Stimulated activated CD4-positive, alpha-beta T cell treated with anti-CD3 and anti-CD28 coated beads, Interleukin-2, amount 100 ng/mL, for 24 hours (primary cell): ENCODE measurements at places on chromosomes 12 and 14.

DNA sequence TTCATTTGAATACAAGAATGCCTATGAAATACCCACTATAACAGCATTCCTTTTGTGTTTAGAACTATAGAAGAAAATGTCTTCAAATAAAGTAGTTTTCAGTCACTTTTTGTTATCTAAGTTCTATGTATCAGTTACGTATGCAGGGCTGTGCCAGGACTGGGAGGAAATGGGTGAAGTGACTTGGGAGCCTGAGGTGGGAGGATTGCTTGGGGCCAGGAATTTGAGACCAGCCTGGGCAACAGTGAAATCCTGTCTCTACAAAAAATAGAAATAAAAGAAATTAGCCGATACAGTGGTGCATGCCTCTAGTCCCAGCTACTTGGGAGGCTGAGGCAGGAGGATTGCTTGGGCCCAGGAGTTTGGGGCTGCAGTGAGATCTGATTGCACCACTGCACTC, 22.9 kb upstream of the MANSC4 start:
- no peak for DNase-seq

- peak; percentile 5 for DNase-seq
Measured at GRCh38 chr12:18158774-18159557, 69.0 kb upstream of the RERGL start.

GRCh38 chr12:111155521-111155920, 213.4 kb downstream of the PHETA1 start:
- no peak for DNase-seq

DNA sequence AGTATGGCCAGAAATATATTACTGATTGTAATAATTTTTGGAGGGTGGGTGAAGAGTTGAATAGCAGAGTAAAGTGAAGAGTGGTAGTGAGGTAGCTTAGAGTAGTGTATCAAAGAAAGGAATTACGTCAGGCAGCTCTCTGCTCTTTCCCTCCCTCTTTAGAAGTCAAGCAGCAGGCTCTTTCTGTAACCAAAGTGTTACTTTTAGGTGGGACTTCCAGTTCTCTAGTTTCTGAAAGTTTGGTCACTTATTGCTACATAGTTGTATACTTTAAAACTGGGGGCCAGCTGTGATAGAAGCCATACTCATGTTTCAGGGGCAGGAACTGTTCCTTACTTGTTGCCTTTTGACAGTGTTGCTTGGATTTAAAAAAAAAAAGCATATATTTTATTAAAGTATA, 30.6 kb downstream of the ATF7IP start:
- no peak for DNase-seq

GRCh38 chr12:89880690-89881350, 172.2 kb upstream of the ATP2B1 start:
- peak; percentile 23 for DNase-seq

DNA sequence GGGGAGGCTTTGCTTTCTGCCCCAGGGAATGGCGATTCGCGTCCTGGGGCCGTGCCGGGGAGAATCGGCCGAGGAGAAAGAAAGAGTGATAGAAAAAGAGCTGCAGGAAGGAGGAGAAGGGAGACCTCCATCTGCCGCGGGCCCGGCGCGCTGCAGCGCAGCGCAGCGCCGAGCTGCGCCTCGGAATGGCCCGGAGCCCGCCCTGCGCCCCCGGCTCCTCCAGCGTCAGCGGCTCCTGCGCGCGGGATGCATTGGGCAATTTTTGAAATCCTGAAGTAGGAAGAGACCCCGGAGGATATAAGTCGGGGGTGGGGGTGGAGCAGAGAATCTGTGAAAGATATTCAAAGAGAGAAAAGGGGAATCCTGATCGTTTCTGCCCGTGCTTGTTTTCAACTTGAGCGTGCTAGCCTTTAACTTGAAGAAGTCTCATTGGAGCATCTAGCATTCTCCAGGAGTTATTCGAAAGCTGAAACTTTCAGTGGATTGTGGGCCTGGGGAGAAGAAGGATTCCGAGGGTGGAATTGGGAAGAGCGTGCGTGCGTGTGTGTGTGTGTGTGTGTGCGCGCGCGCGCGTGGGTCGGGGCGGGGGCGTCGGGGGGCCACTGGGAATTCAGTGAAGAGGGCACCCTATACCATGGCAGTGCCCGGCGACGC, 441 bp downstream of the PDE3A start:
- no peak for DNase-seq

DNA sequence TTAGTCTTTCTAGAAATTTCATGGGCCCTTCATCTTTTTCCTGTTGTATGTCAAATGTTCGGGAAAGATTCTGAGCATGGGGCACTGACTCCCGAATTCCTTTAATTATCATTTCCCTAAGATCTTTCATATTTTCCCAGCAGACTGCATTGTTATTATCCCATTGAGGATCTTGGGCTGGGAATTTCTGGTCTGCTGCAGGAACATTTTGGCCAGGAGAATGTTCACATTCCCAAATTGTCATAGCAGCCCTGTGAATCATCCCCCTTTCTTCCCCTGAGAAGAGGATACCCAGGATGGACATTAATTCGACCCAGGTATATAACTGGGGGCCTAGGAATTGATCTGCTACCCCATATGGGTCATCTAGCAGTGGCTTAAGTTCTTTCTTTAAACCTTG, 112.5 kb downstream of the RIN3 start:
- no peak for DNase-seq

- DNase-seq, result no peak
Measured at GRCh38 chr14:61080591-61081010, 99.6 kb downstream of the SLC38A6 start.

DNA sequence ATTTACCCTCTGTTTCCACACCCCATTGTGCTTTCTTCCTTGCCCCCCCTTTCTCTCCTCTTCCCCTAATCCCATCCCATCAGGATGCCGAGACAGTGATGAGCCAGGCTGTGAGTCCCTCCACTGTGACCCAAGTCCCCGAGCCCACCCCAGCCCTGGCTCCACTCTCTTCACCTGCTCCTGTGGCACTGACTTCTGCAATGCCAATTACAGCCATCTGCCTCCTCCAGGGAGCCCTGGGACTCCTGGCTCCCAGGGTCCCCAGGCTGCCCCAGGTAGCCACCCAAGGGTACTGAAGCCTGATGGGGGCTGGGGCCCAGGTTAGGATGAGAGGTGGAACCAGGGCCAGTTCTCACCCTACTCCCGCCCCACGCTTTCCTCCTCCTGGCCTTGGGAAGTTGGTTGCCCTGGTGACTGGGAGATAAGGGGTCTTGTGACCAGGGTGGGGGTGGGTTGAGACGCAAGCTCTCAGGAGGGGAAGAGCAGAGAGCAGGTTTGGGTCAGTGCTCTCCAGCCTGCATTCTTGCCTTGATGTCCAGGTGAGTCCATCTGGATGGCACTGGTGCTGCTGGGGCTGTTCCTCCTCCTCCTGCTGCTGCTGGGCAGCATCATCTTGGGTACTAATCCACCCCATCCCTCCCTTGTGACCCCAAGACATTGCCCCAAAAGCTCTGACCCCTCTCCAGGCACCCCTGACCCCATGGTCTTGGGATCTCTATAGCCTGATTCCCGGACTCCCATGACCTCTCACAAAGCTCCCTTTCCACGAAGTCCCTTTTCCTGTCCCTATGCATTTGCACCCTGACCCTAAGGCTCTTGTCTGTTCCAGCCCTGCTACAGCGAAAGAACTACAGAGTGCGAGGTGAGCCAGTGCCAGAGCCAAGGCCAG, 1.2 kb downstream of the AMHR2 start:
- DNase-seq, result no peak

DNA sequence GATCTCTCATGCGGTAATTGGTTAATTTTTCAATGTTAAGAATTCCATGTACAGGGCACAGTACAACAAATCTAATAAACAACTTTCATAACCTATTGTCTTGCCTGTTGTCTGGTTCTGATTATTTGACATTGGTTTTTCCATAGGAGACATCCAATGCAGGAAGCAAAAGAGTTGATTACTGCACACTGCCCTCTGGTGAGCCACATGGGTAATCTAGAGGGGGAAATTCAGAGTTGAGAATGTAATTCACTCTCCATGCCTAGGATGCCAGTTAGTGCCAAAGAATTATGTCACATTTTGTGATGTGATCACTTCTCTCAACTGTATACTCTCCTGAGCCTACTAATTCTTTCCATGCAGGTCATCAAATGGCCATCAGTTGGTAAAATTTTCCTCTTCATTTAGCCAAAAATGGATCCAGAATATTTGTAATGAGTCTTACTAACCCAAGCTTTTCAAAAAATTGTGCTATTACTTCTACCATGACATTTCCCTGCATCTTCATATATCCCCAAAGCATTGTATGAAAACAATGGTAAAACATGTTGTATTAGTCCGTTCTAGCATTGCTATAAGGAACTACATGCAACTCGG, 17.7 kb upstream of the CCDC91 start:
- DNase-seq, result no peak

DNA sequence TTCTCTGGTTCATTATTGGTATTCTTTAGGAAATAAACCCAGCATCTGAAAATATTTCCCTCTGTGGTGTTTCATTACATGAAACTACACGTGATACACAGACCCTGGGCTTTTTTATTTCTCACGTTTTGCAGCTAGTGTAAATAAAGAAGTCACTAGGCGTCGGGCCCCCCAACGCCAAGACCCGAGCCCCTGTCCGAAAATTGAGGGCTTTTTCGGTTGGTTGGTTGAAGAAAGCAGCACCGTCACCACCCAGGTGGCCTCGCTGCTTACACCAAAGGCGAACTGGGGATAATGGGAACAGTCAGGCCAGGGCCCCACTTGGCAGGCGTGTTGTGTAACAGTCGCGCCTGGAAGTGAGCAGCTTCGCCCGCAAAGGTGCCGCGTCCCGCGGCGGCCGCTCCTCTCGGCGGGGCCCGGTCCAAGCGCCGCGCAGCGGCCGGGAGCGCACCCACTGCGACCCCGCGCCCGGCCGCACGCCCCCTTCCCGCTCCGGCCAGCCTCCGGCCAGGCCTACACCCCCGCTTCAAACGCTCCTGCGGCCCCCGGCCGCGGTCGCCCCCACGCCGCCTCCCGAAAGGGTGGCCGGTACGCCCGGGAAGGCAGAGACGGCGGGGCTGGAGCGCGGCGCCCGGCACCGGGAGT, 1.2 kb downstream of the DUSP16 start:
- DNase-seq, result peak; percentile 57

DNA sequence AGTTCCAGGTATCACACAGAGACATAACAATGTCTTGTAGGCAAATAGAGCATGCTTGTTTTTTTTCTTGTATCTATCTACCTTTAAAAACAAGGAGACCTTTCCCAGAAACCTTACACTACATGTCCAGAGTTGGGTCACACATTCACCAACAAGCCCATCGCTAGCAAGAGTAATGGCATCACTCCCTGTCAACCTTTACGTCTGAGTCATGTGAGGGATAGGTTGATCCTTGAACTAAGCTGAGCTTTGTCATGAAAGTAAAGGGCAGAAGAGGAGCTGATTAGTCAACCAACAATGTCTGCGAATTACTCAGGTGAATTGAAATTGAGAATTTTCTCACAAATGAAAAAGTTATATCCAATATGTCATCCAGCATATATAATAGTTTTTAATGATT, 219.4 kb downstream of the CNTN1 start:
- no peak for DNase-seq

GRCh38 chr12:53938326-53939140, at the start of gene HOXC13:
Gene HOXC13, plus strand, starts transcription at chr12:53938831. Its CDS starts 76 bp downstream, at chr12:53938907.
- DNase-seq, result peak; percentile 70

- DNase-seq, result no peak
Measured at GRCh38 chr12:7374423-7375144, 69.4 kb downstream of the CD163L1 start.

- no peak for DNase-seq
Measured at GRCh38 chr14:93007225-93007997, 84.5 kb downstream of the CHGA start.

DNA sequence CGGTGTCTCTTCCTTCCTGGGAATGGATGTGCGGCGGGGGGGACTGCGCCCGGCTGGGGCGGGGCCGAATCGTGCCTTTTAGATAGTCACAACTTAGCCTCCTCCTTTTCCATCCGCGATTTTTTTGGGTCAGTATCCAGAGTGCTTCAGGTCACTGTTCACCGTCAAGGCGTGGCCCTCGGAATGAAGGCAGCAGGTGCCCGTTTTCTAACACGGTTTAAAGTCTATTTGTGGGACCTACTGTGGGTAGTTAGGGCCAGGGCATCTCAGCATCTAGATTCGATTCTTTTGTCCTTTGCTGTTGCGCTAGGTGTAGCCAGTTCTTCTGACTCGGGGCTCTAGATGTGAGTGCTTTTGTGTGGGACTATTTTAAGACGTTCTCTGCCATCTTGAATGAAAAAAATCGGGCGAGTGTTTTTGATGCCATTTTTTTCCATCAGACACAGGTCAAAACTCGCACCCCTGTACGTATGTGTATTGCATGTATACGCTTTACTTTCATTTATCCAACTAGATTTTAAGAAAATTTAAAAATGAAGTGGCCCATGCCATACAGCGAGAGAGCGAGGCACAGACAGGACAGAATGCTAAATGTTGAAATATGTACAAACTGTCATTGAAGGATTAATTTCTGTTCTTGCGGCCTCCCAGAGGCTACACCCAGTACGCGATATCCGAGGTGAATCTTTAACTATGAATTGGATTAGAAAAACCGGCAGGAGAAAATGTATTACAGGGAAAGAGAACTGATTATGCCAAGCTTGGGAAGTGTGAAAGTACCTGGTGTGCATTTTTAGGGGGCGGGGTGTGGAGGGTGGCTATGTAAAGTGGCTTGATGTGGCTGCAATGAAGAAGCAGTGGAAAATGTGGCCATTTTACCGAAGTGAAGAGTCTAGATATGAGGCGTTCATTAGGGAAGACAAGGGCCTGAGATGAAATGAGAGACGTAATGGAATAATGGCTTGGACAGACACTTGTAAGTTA, 835 bp downstream of the VEZT start:
- DNase-seq, result peak; percentile 55

DNA sequence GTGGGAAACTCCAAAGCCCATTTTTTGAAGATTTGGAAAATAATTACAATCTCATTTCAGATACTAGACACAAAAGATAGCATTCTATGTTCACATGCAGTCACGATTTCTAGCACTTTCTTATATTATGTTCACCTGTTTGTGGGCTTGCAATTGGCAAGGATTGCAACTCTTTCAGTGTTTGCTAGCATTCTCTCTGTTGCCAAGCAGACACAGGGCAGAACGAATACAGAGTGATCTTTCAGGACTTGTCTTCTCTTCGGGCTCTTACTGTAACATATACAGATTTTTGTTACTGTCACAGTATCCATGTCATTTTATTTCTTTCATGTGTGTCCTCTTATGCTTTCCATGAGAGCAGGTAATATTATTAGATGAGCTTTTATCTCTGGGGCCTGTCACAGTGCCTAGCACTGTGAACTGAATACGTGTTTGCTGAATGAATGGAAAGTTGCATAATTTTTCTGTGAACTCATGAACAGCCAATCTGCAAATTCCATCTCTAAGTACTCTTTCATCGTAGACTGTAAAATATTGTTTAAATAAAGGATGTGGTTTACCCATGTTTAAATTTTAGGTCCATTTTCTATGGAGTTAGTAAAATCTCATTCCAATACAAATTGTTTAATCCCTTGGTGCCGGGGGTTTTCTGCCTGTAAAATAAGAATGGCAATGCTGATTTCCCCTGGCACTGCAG, 105.1 kb downstream of the BMP4 start:
- no peak for DNase-seq

GRCh38 chr12:34388636-34389377, 366.5 kb downstream of the ALG10 start:
- no peak for DNase-seq

DNA sequence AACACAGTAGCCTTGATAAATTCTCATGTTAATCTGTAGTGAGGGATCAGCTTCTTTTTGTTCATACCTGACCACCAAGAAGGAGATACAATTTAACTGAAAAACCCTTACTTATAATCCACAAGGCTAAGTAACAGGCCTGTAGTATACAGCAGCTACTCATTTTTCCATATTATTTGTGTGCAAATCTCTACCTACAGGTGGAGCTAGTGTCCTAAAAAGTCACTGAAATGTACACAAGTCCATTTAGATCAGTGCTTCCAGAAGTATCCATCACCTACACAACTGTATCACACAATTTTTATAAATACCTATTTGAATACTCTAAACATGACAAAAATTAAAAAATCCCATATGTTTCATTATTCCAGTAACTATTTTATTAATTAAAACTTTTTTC, 173.2 kb downstream of the SLC35F4 start:
- DNase-seq, result no peak
